ENCODE measurements at places on chromosomes 2 and 18.

DNA sequence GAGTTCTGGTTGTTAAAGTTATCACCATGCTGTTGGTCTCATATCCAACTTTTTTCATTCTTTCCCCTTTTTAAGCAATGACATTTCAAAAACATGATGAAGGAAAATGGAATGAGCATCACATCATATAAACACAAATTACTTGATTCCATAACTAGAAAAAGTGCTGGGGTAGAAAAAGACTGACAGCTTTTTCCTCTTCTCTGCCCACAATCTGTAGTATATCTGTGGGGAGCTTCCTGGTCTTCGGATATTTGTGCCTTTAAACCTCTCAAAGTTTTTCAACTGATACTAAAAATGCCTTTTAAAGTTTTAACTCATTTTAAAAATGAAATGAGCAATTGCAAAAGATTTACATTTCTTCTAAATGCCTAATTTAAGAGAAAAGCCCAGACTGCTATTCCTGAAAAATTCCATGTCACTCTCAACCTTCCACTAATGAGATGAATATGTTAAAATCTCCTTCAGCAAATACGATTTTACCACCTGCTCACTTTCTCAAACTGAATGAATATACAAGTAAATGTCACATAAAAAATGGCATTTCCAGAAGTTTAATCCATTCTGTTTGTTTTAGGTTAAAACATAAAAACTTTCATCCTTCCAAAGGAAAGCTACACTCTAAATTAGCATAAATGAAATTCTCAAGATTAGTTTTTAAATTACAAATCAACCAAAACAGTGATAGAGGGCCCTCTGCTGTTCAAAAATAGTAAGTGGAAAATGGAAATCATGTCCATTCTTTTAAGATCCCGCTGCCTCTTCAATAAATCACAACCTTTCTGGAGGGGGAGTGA, 2.1 kb downstream of the DNAH7 start:
- DNase-seq = peak; percentile 52

- DNase-seq = no peak
Measured at GRCh38 chr2:136016836-136017235, 31.4 kb upstream of the DARS1 start.

DNA sequence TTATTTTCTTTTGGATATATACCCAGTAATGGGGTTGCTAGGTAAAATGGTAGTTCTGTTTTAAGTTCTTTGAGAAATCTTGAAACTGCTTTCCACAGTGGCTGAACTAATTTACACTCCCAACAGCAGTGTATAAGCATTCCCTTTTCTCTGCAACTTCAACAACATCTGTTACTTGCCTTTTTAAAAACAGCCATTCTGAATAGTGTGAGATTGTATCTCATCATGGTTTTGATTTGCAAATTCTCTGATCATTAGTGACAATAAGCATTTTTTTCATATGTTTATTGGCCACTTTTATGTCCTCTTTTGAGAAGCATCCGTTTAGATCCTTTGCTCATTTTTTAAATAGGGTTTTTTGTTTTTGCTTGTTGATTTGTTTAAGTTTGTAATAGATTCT, 291.3 kb upstream of the COL3A1 start:
- no peak for DNase-seq

- no peak for DNase-seq
Measured at GRCh38 chr2:23506531-23507266, 121.7 kb downstream of the KLHL29 start.

Data from NCI-H510A treated with DMSO at 0.1 percent for 48 hours (cell line).